ENCODE measurements at places on chromosomes 13 and 19. TPM values are rescaled to one million over a fixed set of nuclear protein-coding genes. Genes with fewer than 3 reads are reported as not detected.

The PCDH9 gene
- total RNA-seq, result 0.62 TPM

The SIGLEC12 gene
- total RNA-seq, result not detected

The MPV17L2 gene
- total RNA-seq, result 8.2 TPM

The NLRP9 gene
- total RNA-seq, result not detected

The MRPL34 gene
- total RNA-seq, result 26.2 TPM

The CAPN12 gene
- total RNA-seq, result not detected

The ADAT3 gene
- total RNA-seq, result 3.6 TPM

The FOXA3 gene
- total RNA-seq, result not detected

The MBD3L4 gene
- total RNA-seq, result not detected

The KIR2DL3 gene
- not detected for total RNA-seq

The PDE4C gene
- not detected for total RNA-seq

The ZNF442 gene
- total RNA-seq, result 4.8 TPM

The FAM124A gene
- 0.20 TPM for total RNA-seq

The VSTM2B gene
- total RNA-seq, result not detected

The MEDAG gene
- total RNA-seq, result 1.1 TPM

The VAV1 gene
- 0.63 TPM for total RNA-seq

The FGF14 gene
- not detected for total RNA-seq

The NAPSA gene
- total RNA-seq, result 1.5 TPM

The GCDH gene
- 86.8 TPM for total RNA-seq

The APOC4 gene
- total RNA-seq, result not detected

Data from MG63 (cell line).